GM18507 (cell line): ENCODE measurements at places on chromosomes 13 and 19.

GRCh38 chr19:28290963-28291657 is 921.8 kb downstream of the UQCRFS1 start:
- no peak for DNase-seq

GRCh38 chr19:54449701-54450069 is 686 bp downstream of the LENG8 start:
- DNase-seq: no peak

DNA sequence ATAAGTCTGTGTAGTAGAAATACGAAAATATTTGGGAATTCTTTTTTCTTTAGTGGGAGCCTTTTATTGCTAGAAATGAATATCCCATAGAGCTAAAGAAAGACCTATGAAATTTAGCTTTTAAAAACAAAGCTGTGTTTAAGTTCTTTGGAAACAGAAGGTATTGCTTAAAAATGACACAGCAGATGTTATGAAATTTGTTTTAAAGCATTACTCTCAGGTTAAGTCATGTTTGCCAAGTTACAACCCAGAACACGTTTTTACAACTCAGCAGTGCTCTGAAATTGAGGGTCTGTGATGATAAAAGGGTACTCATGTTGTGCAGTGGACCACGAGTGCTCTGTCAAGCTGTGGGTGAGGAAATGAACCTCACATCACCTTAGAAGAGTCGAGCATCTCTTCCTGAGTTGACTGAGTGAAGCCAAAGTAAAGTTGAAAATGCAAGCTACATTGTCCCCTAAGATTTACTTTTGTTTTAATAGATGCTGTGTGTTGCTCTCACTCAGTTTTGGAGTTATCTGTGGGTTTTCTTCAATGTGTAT is 161.1 kb downstream of the SHISA2 start:
- no peak for DNase-seq

DNA sequence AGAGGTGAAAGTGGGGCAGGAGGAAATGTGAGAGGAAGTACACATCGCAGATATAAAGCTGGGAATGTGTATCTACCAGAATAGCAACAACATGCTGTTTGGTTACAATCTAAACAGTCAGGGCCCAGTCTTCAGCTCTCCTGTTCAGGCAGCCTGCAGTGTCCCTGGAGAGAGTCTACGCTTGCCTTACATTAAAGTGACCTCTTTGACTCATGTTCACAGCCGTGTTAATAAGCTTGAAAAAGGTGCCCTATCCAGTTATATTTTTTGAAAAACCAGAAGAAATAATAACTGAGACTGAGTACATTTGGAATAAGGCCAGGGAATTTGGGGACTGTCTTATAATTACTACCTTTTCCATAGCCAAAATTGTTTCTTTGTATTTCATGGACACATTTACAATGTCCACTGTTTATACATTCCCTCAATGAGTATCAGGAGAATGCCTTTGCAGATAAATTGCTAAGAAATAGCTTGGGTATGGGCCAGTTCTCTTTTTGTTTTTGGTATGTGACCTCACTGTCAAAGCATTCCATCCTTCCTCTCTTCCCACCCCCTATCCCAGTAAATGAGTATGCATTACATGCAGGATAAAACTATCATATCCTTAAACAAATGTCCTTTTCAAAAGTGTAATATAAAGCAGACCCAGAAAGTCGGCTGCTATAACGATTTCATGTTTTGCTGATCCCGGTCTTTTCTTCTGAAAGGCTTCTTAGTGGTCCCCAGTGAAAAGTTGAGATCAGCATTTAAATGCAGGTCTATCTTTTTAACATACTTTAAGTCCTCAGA is 82.6 kb downstream of the PCDH9 start:
- DNase-seq: no peak

DNA sequence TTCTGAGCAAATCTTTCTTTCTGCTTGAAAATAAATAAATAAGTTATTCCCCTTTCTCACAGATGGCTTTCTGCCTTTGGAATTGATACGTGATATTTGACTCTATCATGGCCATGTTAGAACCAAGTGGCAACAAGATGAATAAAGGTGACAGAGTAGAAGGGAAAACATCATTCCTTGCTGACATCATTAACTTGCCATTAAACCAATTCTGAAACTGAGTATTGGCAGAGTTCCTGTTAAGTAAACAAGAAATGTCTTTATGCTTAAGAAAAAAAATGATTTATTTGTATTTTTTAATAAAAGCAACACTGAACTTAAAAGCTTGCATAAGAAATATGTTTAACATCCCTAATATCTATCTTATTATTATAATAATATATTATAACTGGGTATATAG is 828.1 kb downstream of the PCDH9 start:
- DNase-seq: no peak

- DNase-seq: no peak
Measured at GRCh38 chr19:47231215-47232054, 436 bp upstream of the BBC3 start.

DNA sequence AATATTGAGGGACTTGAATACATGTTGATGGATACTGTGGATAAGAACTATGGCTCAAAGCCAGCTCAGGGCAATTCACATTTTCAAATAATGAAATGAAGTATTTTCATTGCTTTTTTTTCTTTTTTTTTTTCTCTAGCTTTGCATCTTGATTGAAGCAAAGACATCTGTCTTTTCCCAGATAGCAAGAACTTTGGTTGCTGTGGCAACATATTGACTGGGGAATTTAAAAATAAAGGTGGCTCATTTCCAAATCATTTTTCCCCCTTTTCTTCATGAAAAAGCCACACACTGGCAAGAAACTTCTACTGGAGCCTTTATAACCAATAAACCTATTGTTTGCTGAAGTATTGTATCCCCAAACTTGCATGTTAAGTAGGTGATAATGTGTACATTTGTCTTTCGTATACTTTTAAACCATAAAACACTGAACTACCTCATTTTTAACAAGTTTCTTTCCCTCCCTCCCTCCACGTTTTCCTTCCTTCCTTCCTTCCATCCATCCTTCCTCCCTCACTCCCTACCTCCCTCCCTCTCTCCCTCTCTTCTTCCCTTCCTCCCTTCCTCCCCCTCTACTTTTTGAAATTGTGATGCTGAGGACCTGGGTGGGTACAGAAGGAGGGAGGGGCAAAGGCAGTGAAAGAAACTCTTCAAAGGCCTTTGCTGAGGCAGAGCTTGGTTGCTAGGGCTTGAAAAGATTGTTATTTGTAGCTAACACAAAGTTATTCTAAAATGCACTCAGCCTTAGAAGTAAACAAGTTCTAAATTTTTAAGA is 343.5 kb upstream of the SPRY2 start:
- no peak for DNase-seq

DNA sequence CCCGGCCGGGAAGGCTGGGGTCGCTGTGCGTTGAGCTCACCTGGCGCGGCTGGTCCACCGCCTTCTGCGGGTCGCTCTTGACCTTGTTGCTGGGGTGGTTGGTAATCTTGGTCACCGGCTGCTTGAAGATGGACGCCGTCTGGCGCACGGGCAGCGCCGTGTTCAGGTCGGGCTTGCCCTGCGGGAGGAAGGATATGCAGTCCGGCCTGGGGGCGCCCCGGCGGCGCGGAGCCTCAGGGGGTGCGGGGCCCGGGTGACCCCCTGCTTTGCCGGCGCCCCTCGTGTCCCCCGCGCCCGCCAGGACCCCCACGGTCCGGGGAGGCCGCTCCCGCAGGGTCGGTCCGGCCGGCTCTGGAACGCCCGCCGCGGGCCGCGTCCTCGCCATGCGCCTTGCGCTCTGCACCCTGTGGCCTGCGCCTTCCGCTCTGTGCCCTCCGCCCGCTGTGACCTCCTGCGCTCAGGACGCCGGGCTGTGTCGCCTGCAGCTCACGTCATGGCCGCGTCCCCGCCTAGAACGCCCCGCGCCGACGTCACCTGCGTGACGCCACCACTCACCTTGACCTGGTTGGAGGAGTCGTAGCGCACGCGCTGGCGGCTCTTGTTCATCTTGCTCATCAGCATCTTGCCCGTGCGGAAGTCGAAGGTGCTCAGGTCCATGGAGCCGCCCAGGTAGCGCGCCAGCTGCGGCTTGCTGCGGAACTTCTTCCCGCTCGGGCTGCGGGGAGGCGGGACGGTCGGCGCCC is 8.0 kb downstream of the MBD3 start:
- no peak for DNase-seq

DNA sequence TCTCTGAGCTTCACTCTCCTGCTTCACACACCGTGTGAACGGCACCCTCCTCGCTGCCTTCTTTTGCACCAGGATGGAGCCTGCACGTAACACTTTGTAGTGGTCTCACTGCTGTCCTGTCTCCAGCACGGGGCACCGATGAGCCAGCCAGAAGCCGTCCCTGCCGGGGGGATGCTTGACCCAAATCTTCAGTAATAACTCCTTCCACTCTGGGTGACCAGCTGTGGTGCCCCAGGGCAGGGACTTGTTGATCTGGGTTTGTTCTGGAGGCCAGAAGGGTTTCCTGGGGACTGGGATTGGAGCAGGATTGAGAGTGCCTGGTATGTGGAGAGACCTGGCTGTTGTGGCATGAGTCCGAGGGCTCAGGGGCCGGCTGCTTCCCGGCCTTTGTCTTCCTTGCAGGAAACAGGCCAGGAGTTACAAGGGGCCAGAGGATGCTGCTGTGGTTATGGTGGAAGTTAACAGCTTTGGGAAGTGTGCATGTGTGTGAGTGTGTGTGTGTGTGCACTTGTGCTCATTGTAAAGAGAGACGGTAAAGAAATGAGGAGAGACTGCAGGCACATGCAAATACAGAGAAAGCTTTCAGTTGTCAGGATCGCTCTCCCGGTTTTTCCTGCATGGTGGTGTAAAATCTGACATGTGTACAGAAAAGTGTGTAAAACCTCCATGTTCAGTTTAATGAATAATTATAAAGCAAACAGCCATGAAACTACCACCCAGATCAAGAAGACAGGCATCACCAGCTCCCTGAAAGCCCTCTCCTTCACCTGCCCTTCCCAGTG is 18.9 kb downstream of the PAK4 start:
- no peak for DNase-seq

DNA sequence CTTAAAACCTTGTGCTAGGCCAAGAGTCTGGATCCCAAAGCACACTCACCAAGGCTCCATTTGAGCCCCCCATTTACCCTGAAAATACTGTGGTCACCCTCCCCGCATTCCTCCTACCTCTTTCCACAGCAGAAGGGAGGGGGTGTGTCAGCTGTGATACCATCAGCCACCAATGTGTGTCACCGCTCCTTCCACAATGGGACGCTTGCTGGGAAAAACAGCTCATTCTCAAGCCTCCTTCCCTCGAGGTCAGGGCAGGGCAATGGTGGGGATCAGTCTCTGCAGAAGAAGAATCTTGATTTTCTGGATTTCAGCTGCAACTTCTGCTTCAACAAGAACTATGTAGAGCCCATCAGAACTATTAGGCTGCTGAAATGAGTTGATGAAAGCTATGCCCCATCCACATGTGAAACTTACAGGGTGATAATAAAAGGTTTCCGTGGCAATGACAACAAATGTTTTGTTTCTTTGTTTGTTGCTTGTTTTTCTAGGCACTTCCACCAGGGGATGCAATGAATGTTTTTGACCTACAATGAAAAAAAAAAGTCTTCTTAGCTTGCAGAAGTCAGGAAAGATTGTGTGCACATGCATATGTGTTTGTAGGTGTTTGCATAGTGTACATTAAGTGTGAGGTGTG is 26.4 kb upstream of the ZNF507 start:
- DNase-seq: no peak

- DNase-seq: no peak
Measured at GRCh38 chr13:52934258-52934657, 85.8 kb upstream of the PCDH8 start.

DNA sequence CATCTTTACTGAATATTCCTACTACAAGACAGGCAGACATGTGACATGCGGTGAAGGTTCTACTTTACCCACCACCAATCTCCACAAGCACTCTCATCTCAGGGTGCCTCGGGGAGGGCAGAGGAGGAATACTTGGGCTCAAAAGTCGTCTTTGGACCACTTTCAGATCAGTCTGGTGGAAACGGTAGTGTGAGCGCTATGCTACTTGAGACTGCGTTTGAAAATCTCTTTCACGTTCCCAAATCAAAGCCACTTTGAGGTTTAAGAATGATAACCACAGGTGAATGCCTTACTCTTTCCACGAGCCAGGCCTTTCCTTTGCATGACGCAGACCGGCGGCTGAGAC is 1.5 kb upstream of the SOX1 start:
- no peak for DNase-seq

DNA sequence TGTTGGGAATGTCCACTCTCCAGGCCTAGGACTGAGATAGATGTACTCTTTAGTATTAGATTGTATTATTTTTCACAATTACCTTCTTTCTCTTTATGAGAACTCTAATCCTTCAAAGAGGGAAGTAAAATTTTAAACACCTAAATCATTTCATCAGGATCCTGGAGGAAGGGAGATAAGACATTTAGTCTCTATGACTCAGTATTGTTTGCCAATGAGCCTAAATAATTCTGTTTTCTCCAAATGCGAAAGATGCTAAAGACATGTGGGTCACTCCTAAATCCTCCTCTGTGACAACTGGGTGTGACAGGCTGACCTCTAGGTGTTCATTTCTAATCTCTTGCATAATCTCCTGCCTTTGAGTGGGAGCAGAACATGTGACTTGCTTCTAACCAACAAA is 1736.6 kb upstream of the MIR17HG start:
- DNase-seq: no peak

- DNase-seq: no peak
Measured at GRCh38 chr13:111491659-111492058, 171.2 kb downstream of the TEX29 start.

DNA sequence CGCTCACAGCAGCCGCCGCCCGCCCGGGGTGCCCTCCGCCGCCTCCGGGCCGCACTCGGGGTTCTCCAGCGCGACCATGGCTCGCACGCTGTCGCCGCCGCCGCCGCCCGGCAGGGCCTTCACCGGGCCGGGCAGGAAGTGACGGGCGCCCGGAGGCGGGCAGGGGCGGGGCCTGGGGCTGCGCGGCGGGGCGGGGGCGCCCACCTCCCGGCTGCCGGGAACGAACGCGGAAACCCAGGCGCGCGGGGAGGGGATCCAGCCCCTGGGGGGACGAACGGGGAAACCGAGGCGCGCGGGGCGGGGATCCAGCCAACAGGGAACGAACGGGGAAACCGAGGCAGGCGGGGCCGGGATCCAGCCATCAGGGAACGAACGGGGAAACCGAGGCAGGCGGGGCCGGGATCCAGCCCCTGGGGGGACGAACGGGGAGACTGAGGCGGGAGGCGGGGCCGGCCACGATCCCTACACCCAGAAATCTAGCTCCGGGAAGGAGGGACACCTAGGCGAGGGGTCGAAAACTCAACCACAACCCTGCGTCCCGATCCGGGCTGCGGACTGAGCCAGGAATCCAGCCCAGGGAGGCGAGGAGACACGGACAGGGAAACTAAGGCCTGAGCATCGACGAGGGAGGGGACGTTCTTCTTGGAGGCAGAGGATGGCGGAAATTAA is at the start of gene R3HDM4:
Gene R3HDM4 (minus strand): TSS at position 140 of the 669 bp plus-strand sequence. CDS start 62 bp downstream, at position 78.
- no peak for DNase-seq

- no peak for DNase-seq
Measured at GRCh38 chr19:44525721-44526430, 3.6 kb downstream of the CEACAM20 start.

DNA sequence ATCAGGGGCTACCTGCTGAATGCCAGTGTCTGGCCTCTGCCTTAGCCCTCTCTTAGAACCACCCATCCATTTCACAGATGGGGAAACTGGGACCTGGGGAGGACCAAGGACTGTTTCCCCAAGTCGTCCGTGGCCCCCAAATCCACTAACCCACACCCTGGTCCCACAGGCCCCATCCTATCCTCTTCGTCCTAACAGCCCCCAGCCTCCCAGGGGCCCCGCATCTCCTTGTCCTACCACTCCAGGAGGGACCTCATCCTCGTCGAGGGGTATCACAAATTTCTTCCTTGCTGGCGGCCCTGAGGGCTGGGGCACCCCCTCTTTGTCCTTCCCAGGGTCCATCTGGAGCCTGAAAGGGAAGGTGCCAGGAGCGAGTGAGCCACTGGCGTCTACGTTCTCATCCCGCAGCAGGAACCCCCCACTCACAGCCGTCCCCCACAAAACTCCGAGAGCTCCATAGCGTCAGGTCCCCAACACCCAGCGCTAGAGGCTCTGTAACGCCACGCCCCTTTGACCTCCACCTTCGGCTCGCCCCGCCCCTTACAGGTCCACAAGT is 606 bp downstream of the ERCC1 start:
- no peak for DNase-seq
